Activated CD8-positive, alpha-beta memory T cell treated with anti-CD3 and anti-CD28 coated beads for 1 hour (primary cell): ENCODE measurements at places on chromosomes 7 and 10.

DNA sequence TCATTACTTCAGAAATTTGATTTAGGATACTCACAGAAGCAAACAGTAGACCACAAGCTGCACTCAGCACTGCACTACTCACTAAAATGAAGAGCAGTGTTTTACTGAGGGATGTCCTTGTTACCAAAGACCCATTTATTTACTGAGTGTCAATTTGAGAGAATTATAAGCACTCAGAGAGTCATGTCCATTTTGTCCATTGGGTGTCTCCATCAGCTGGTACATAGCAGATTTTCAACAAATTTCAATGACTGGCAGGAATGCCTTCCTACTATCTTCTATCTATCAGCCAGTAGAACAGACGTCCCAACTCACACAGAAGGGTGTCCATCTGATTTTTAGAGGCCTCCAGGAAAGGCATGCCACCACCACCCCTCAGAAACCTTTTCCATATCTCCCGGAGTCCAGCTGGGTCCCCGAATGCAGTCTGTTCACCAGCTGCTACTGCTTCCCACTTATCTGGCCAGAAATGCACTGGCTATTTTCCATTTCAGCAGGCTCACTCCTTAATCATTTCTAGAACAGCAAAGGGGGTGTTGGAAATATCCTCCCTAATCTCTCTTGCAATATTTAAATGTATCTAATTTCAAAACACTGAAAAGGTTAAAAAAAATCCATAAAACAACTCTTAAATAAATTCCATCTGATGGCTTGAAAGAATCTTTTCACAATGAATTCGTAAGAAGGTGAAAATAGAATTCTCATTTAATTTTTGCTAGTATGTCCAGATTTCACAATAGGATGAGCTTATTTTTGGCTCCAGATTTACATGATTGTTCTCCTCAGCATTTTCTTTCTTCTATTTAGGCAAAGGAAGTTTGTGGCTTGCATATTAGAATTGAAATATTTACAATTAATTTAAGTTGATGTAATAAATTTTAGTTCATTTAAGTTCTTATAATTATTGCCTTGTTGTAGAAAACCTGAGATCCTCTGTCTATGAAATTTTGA, 1164.0 kb upstream of the CELF2 start:
- no peak for DNase-seq

DNA sequence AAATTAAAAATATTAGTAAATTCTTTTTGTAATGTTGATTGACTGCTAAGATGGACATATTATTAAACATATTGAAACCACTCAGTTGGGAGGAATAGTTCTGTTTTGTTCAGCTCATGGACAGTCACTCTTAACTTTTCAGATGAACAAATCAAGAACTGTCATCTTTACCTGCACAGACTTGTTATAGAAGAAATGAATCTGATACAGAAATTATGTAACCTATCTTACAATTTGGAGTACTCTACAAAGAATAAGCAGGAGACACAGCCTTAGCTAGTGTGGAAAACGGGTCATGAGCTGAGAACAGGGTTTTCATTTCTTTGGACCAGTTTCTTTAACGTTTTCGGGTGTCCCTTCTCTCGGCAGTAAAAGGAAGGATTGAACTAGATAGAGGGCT, 1.2 kb upstream of the ANLN start:
- no peak for DNase-seq

DNA sequence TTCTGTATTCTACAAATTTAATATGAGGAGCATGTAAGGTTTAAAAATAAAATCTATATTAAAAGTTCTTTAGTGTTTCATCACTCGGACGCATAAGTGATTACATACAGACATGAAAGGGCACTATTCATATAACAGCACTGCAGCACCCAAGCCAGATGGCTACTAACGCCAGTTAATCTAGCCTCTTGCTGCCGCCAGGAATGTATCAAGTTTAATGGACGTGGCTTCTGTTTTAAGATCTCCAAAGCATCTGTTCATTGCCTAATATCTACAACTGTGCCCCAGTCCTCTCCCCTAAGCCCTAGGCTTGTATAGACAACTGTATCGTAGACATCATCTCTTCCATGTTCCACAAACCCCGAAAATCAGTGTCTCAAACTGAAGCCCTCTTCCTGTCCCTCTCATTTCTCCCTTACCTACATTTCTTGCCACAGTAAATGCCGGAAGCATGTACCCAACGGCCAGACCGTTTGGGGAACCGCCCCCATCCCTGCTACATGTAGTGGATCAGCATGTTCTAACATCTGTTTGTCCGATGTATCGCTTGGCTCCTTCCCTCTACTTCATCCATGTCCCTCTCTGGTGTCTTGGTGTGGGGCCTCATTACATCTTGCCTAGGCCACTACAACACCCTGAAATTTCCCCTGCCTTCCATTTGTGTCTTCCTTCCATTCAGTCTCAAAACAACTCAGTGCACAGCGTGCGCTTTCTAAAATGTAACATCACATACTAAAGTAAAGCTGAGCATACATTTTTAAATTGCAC, 147.5 kb upstream of the RSU1 start:
- no peak for DNase-seq

DNA sequence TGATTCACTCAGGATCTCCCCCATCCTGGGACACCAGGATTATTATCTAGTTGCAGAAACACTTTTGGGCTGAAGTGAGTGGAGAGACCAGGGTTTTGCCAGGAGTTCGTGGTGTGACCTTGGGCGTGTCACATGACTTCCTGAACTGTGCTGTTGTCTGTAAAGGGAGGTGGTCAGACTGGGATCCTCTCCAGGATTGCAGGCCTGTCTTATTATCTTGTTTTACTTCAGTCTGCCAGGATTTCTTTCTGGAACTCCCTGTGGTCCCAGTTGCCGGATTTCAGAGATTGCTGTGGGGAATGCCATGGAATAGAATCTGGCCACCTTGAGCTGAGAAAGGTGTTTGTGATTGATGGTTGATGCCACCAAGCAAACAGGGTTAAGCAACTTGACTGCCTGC, 35.8 kb downstream of the CRCP start:
- DNase-seq, result no peak

DNA sequence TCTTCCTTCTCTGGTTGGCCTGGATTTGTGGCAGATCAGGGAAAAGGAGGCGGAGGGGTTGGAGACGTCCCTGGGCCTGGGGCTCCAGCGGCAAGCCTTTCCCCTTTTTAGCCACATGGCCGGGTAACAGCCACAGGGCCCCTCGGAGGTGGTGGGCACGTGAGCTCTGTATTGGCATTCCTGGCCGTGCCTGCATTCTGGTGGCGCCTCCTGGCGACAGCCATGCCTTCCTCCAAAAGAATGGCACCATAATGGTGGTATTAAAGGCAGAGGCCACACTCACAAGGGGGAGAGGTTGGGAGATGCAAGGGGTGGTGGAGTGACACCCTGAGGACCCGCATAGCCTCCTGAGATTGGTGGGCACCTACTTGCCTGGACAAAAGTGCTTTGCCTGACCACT, 3.0 kb upstream of the AQP1 start:
- DNase-seq, result no peak

DNA sequence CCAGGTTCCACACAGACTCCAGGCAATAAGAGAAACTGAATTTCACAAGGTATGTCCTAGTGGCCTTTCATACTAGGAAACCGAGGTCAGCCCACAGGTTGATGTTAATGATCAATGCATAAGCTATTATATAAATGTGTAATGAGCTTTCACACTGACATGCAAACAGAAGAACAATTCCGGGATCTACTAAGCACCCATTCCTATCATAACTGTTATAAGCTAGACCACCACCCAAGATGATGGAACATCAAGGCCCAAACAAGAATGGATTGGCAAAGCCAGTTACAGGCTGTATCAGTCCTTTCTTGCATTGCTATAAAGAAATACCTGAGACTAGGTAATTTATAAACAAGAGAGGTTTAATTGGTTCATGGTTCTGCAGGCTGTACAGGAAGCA, 15.2 kb downstream of the SORBS1 start:
- DNase-seq, result no peak

DNA sequence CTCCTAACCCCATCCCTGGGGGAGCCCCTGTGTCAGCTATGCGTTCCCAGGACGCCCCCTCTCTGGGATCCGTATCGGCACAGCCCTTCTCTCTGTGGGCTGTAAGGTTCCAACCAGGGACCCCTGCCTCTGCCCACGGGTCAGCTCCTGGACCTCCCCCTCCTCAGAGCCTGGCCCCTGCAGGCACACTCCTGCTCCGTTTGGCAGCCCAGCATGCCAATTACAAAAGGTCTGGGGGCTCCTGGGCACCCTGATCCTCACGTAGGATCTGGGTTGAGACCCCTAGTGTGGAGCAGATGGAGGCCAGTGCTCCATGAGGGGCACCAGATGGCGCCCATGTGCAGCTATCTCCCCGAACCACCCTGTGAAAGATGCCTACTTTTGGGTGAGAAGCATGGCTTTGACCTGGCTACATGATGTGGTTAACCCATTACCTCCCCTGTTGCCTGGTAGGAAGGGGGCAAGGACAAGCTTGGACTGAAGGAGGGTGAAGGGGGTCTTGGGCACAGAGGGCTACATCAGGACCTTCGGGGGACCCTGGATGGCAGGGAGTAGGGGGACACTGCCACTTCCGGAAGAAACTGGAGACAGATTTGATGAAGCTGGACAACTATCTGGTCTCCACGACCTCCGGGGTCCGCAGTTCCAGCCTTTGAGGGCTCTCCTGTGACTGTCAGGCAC, 9.0 kb downstream of the TACR2 start:
- no peak for DNase-seq

DNA sequence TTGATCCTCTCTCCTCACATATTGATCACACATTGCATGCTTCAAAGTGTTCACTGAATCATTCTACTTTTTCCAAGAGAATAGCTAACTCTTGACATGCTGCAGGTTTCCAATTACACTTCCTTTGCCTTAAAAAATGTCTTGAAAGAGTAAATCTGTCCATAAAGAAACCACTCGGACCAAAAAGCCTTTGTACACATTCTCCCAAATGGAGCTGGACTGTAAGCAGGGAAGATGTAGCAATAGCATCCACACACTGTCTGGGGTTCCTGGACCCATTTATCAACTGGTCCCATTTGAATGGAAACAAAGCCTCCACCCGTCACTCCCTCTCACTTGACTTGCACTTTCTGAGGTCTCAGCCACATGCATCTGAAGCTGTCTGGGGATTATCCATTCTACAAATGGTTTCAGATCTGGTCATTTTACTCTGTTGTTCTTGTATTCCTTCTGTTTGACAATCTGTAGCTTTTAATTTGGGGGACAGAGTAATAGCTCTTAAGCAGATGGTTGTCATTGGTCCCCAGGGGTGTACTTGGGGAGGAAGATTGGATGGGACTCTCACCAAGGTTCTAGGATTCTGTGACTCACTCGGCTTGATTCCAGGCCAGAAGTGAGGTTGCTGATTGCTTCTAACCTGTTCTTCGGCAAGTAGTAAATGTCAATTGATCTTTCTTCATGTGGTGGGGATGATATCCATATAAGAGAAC, 203.5 kb downstream of the HIBADH start:
- no peak for DNase-seq

GRCh38 chr7:85274454-85274853, 87.6 kb upstream of the SEMA3D start:
- DNase-seq, result no peak

DNA sequence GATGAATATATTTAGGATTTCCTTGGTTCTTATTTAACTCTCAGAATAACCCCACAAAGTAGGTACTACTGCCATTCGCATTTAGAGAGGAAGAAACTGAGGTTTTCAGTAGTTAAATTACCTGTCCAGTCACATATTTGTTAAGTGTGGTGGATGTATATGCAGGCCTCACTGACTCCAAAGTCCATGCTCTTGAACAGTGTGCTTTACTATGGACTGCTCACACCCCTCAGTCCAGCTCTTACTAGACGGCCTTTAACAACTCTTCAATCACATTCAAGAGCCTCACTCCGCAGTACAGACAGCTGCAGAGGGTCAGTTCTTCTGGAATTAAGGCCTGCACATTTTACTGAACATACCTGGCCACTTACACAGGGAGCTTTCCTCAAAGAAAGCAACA, 36.2 kb downstream of the ZNF248 start:
- DNase-seq, result no peak

DNA sequence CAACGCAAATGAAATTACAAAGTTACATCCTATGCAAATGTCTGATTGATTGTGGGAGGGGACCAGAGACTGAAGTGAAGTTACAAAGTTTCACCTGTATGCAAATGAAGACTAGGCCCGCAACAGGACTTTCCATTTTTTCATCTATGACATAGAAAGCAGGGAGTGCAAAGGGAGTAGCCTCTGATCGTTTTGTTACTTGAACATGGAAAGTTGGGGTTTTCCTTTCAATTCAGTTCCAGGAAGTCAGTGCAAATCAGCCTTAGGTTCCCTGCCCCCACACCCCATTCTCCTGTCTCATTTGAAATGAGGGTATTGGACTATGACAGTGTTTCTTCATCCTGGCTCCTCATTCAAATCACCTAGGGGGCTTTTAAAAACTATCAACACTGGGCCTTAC, 96.9 kb upstream of the HABP2 start:
- no peak for DNase-seq

DNA sequence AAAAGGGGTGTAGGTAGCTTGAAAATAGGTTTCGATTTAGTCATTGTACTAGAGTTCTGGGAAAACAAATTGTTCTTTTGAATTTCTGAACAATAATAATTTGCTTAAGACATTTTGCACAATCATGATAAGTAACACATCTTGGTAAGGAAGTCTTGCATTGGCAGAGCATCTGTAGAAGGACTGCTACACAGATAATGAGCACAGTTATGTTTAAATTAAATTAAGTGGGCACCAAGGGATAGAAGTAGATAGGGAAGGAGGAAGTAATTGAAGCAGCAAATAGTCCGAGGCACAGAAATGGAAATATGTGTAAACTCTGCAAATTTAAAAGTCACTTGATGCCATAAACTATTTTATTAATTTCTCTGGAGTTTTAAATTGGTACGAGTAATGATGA, 122.4 kb downstream of the CHN2 start:
- no peak for DNase-seq

GRCh38 chr7:4939971-4940728, 18.8 kb downstream of the MMD2 start:
- no peak for DNase-seq

DNA sequence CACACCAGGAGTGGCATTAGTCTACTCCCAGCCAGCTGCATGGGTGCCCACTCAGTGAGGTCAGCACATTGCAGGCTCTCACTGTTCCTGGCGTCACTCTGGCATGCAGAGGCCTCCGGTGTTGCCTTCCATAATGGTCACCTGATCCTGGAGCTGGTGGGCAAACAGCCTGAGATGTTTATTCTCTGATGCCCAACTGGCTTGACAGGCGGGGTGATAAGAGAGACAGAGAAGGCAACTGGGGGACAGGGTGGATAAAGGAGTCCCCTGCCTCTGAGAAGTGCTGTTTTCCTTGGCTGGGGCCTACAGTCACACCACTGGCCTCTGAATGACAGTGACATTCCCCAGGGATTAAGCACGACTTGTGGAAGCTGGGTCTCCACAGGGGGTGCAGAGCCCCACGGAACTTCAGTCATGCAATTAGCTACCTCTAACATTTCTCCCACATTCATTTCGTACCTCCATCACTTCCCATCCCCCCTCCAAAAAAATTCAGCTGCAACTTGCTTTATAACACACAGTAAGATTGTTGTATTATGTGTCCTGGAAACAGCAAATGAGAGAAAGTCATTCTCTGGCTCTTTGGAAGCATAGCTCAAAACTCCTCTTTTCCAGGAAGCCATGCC, 7.1 kb upstream of the RBM20 start:
- no peak for DNase-seq

GRCh38 chr7:1848911-1849311, 178.8 kb downstream of the ELFN1 start:
- no peak for DNase-seq

GRCh38 chr7:43781726-43782607, 23.5 kb downstream of the BLVRA start:
- DNase-seq, result no peak

GRCh38 chr10:87678302-87678701, 18.6 kb downstream of the PAPSS2 start:
- no peak for DNase-seq

GRCh38 chr7:157177983-157178381, 39.3 kb downstream of the UBE3C start:
- no peak for DNase-seq
